Left lung (tissue), 14 donors: ENCODE measurements at places on chromosomes 3 and 15. TPM values are rescaled to one million over a fixed set of nuclear protein-coding genes. Genes with fewer than 3 reads are reported as not detected.

- no peak for DNase-seq
Observed at GRCh38 chr3:106842151-106842550, 535.1 kb upstream of the CCDC54 start.

DNA sequence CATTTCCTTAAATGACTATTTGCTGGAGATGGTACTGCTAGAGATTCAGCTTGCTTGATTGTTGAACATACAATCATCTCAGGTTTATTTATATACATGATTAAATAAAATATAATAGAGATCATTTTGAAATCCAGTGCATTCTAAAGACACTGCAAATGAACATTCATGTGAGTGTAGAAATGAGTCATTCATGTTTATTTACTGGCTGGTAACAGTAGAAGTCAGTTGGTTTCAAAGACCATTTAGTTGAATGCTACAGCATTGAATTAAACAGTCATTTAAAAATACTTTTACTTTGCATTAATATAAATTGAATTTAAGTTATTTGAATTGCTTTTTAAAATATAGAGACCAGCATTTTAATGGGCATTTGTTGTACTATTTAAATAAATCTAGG, 551.9 kb upstream of the GOLIM4 start:
- no peak for DNase-seq

- no peak for DNase-seq
Observed at GRCh38 chr3:12490547-12490946, 6.3 kb downstream of the TSEN2 start.

DNA sequence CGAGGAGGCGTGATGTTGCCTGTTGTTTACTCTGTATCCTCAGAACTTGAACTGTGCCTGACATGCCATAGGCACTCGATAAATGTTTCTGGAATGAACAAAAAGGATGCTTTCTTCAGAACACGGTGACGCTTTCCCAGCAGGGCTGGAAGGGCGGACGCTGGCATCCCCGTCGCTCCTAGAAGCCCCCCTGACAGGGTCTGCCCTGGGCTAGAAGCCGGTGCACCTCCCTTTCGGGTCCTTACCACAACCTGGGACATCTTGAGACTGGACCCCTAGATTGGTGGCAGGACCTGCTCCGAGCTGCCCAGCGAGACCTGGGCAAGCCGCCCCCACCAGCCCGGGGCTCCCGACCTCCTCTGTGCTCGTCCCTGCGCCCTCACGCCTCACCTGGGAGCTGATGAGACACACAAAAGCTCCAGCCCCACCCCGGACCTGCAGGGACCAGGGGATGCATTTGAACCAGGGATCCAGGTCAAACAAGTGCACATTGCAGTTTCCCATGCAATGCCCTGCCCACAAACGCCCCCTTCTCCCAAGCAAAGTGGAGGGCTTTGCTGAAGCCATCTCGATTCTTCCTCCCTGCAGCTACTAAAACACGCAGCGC, 131.2 kb upstream of the MEF2A start:
- DNase-seq: no peak

DNA sequence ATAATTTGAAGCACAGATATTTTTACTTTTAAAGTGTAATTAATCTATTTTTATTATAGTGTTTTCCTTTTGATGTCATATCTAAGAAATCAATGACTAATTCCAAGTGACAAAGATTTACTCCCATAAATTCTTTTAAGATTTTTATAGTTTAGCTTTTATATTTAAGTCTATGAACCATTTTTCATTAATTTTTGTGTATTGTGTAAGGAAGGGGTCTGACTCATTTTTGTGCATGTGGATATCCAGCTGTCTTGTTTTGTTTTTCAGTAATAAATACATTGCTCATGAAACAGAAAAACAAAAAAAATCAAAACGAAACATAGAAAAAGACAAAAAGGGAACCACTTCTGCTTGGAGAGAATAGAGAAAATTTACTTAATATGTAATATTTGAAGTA, 145.1 kb downstream of the EPHA6 start:
- no peak for DNase-seq

Gene SENP8
- 4.1 TPM for polyA plus RNA-seq

Gene ZXDC
- polyA plus RNA-seq: 33.3 TPM

Gene GHRL
- 145 TPM for polyA plus RNA-seq
